ENCODE measurements at places on chromosomes 3 and 15. TPM values are rescaled to one million over a fixed set of nuclear protein-coding genes. Genes with fewer than 3 reads are reported as not detected.

Gene MYLK
- total RNA-seq = 267 TPM

GRCh38 chr3:34139566-34139965, 341.1 kb downstream of the PDCD6IP start:
- DNase-seq = no peak

GRCh38 chr15:78420766-78421165, 17.2 kb upstream of the IREB2 start:
- no peak for DNase-seq

DNA sequence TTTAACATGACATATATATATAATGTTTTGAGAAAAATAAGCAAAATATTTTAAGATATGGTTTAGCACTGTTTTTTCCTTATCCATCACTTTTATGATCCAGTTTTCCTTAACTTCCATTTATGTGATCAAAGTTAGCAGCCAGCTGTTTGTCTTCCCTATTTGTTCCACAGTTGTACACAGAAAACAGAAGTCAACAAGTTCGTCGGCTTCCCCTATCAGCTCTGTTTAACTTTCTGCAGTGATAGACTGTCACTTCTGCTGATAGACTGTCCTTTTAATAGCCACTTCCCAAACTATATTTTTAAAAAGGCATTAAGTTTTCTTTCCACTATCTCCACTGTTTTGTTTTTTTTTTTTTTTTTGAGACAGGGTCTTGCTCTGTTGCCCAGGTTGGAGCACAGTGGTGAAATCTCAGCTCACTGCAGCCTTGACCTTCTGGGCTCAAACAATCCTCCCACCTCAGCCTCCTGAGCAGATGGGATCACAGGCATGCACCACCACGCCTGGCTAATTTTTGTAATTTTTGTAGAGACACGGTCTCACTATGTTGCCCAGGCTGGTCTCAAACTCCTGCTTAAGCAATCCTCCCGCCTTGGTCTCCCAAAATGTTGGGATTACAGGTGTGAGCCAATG, 7.2 kb downstream of the FSD2 start:
- no peak for DNase-seq

Data from colonic mucosa (tissue), 4 donors.